Karpas-422 (cell line): ENCODE measurements at places on chromosomes 2 and 18.
A peak's percentile ranks its signal among the peaks of the same experiment; 100 is the strongest.

DNA sequence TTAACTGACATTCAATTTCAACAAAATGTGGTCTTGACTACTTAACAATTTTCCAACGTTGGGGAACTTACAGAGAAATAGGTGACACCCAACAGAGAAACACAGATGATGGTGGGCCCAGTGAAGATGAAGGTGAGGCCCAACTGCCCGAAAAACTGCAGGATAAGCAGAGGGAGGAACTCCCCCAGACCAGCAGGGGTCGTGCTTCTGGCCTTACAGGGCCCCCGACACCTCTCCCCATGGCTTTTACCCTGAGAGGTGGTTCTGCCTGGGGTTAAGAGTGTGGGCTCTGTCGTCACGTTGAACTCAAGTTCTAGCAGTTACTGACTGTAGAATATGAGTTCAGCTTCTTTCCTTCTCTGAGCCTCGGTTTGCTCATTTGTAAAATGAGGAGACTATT, 119.5 kb upstream of the SMIM21 start:
- no peak overlapping the region for H3K27ac ChIP-seq
- no peaks in the 10 kb centered on the region for H3K36me3 ChIP-seq
- H3K4me1 ChIP-seq = peaks cover 7% of the 10 kb centered on the region
- peak; percentile 68 for DNase-seq
- no peaks in the 10 kb centered on the region for H3K27me3 ChIP-seq

GRCh38 chr2:96580771-96581170, 44.2 kb downstream of the ARID5A start:
- H3K27me3 ChIP-seq = no peaks in the 10 kb centered on the region
- H3K4me1 ChIP-seq = no peaks in the 10 kb centered on the region
- no peak overlapping the region for H3K27ac ChIP-seq
- H3K4me3 ChIP-seq = no peak overlapping the region

- no peak overlapping the region for H3K27ac ChIP-seq
- no peaks in the 10 kb centered on the region for H3K27me3 ChIP-seq
- H3K4me3 ChIP-seq = no peak overlapping the region
- no peaks in the 10 kb centered on the region for H3K36me3 ChIP-seq
- H3K4me1 ChIP-seq = no peaks in the 10 kb centered on the region
These were observed 21.8 kb upstream of the GRB14 start for GRCh38 chr2:164642946-164643555.

DNA sequence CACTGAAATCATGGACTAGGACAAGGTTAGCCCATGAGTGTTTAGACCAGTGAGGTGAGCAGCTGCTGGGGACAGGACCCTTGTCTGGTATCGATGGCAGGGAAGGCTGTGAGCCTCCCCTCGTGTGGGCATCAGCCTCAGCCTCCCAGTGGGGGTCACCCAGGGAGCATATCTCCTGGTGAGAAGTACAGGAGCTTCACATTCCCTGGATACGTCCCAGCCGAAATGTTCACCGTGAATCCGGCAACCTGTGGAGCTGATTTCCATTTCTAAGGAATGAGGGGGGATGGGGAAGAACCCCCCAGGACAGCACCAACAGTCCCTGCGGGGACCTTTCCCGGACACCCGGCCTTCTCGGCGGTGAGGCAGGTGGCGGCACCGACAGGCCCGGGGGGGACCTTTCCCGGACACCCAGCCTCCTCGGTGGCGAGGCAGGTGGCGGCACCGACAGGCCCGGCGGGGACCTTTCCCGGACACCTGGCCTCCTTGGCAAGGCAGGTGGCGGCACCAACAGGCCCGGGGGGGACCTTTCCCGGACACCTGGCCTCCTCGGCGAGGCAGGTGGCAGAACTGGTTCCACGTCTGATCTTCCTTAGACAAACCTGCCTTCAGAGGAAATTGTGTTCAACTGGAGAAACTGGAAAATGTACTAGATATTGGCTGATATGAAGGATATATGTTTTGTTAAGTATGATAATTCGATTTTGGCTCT, 21.2 kb downstream of the RTP5 start:
- no peaks in the 10 kb centered on the region for H3K36me3 ChIP-seq
- H3K4me3 ChIP-seq = no peak overlapping the region
- no peaks in the 10 kb centered on the region for H3K4me1 ChIP-seq
- H3K27me3 ChIP-seq = no peaks in the 10 kb centered on the region
